Astrocyte of the spinal cord (primary cell): ENCODE measurements at places on chromosomes 2 and 18.

DNA sequence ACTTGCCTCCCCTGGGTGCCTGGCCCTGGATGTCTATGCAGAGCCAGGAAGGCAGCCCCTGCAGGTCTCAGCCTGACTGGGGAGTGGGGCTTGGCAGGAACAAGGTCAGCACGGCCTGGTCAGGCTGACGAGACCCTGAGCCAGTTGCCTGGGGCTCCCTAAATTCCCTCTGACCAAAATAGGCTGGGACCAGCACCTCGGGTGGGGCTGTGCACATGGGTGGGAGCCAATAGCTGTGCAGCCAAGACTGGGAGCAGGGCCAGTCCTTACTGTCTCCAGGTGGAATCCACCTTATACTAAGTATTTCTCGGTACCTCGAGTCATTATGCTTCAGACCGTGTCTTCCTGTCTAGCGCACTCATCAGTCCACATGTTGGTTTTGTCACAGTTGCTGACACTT is 11.4 kb upstream of the IL1R2 start:
- DNase-seq, result no peak

GRCh38 chr2:106257830-106258229 is 63.7 kb upstream of the UXS1 start:
- no peak for DNase-seq

- no peak for DNase-seq
These were observed 179.0 kb downstream of the SMAD7 start for GRCh38 chr18:48771641-48772375.

DNA sequence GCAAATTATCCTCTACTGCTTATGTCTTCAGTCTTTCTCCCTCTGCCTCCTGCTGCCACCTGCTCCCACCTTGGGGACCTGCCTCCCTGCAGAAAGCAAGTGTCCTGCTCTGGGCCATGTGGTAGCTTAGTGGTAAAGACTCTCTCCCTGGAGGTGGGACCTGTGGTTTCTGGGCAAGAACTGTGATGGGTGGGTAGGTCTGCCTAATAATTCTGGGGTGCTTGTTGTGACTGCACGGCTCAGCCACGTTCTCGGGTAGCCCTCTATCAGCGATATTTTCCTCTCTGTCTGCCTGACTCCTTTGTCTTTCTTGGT is 16.4 kb upstream of the CD28 start:
- DNase-seq, result no peak

- no peak for DNase-seq
These were observed 353.4 kb downstream of the ALK start for GRCh38 chr2:29567906-29568520.

DNA sequence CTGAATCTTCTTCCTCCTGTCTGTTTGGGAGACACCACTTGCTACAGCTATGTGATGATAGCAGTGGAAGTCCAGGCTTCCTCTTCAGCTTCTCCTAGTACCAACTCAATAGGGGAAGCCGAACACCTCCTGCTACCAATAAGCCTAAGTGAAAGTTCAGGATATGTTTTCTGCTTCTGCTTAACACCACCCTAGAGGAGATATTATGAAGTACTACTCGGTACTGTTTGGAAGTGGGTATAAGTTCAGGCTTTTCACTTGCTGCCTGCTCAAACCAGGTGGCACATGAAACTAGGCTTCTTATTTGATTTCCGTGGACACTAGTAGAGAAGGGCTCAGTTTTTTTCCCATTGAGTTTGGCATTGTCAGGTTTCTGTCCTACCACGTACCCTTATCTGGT is 99.8 kb downstream of the PTPN4 start:
- no peak for DNase-seq

- DNase-seq, result no peak
These were observed 759.4 kb downstream of the CBLN2 start for GRCh38 chr18:71784777-71785176.

- no peak for DNase-seq
These were observed 1.4 kb downstream of the ASB3 start for GRCh38 chr2:53785366-53785765.
